Frontal cortex (tissue), 4 donors: ENCODE measurements at places on chromosomes 2 and 18. TPM values are rescaled to one million over a fixed set of nuclear protein-coding genes. Genes with fewer than 3 reads are reported as not detected.

DOK6 gene
- 68.1 TPM for total RNA-seq

GYPC gene
- 19.6 TPM for total RNA-seq

PHOSPHO2 gene
- total RNA-seq: 11.8 TPM

C2orf78 gene
- total RNA-seq: not detected

ANKRD62 gene
- total RNA-seq: not detected

DNA sequence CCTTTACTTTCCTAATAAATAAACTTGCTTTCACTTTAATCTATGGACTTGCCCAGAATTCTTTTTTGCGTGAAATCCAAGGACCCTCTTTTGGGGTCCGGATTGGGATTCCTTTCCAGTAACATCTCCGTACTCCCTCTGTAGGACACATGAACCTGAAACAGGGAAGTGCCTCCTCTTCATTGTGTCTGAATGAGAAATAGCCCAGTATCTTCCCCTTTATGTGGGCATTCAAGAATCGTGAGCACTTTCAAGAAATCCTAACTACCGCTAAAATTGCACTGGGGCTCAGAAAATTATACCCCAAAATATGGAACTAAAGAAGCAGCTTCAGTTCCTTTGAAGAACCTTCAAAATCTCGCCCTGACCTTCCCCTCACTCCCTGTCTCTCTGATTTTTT, 7.8 kb upstream of the POMC start:
- DNase-seq: no peak

DNA sequence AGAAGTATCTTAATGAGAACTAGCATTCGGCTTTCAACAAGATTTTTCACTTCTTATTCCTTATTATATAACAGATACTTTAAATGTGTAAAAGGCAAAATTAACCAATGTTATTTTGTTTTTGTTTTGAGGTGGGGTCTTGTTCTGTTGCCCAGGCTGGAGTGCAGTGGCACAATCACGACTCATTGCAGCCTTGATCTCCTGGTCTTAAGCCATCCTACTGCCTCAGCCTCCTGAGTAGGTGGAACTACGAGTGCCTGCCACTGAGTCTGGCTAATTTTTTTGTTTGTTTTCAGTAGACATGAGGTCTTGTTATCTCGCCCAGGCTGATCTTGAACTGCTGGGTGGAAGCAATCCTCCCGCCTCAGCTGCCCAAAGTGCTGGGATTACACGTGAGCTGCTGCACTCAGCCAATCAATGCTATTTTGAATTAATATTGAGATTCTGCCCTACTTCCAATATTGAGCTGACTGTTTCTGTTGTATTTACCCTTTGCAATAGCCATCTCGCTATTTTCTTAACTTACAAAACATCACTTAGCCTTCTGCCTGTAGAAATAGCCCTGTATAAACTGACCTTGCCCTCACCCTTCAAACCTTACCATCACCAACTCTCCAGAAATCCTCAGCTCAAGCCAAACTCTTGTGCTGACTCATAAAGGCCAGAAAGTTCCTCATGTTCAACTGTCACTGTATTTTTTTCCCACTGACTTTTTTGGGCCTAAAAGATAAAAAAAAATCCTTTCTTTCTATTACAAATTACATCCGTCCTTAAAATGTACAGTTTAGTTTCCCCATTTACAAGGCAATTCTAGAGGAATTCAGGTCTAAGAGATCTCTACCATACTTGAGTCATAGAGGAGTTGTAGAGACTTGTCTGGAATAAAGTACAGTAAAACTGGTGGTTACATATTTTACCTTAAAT, 94.3 kb downstream of the OLA1 start:
- DNase-seq: no peak

GRCh38 chr2:241217320-241218031, 29.0 kb downstream of the ANO7 start:
- peak; percentile 85 for DNase-seq

- no peak for DNase-seq
These were observed 11.5 kb downstream of the CD226 start for GRCh38 chr18:69936191-69936558.

GRCh38 chr2:75340560-75340959, 141.2 kb upstream of the TACR1 start:
- DNase-seq: no peak

- peak; percentile 63 for DNase-seq
These were observed 17.1 kb downstream of the HS6ST1 start for GRCh38 chr2:128301501-128301966.
